CD4-positive, CD25-positive, alpha-beta regulatory T cell (primary cell): ENCODE measurements at places on chromosomes 11 and 22. TPM values are rescaled to one million over a fixed set of nuclear protein-coding genes. Genes with fewer than 3 reads are reported as not detected.

The PAX6 gene
- not detected for polyA plus RNA-seq

DNA sequence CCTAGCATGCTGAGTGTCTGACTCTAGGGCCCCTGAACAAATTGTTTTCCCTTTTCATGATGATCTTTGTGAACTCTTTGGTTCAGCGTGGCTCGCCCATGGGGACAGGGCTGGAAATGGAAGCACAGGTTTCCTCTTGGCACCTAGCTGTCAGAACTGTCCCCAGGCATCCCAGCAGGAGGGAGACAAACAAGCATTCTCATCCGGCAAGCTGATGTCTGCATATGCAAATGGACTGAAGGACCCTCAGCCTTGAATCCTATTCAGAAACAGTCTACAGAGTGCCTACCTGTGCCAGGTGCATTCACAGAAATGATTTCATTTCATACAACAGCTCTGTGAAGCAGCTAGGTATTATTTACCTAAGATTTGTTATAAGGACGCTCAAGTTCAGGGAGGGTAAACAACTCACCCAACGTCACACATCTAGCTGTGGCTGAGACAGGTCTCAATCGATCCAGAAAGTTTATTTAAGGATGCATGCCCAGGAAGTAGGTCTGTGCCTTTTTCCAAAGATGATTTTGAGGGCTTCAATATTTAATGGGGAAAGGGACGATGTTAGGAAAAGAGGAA lies 176.4 kb downstream of the KIRREL3 start:
- no peak for DNase-seq

GRCh38 chr22:26995235-26995634 lies 337.8 kb downstream of the MIAT start:
- DNase-seq = no peak

DNA sequence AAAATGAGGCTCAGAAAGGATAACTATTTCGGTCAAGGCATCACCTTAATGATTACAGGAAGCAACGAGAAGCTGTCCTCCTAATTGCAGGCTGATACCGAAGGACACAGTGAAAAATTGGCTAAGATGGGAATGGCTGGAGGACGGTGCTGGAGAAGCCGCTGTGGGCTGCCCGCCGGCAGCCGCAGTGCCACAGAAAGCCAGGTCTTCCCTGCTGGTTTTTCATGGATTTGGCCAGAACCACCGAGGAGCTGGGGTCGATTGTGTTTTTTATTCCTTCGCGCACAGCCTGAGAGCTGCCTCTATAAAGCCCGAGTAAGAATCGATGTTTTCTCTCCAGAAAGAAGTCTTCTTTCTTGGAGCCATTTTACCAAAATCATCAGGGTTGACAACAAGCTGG lies 1484.2 kb downstream of the BRD1 start:
- DNase-seq = no peak
